ENCODE measurements at places on chromosomes 11 and 22. TPM values are rescaled to one million over a fixed set of nuclear protein-coding genes. Genes with fewer than 3 reads are reported as not detected.

- H3K36me3 ChIP-seq, result no peaks in the 10 kb centered on the region
- H3K4me3 ChIP-seq, result no peak overlapping the region
- H3K27me3 ChIP-seq, result no peaks in the 10 kb centered on the region
- H3K27ac ChIP-seq, result no peak overlapping the region
- peaks cover 10% of the 10 kb centered on the region for H3K4me1 ChIP-seq
Observed at GRCh38 chr11:119626197-119626841, 102.7 kb downstream of the NECTIN1 start.

- no peak overlapping the region for H3K27ac ChIP-seq
- H3K4me3 ChIP-seq, result no peak overlapping the region
- no peaks in the 10 kb centered on the region for H3K36me3 ChIP-seq
- DNase-seq, result no peak
- H3K27me3 ChIP-seq, result no peaks in the 10 kb centered on the region
- H3K4me1 ChIP-seq, result peaks cover 17% of the 10 kb centered on the region
Observed at GRCh38 chr11:123410218-123410549, 19.9 kb upstream of the GRAMD1B start.

DNA sequence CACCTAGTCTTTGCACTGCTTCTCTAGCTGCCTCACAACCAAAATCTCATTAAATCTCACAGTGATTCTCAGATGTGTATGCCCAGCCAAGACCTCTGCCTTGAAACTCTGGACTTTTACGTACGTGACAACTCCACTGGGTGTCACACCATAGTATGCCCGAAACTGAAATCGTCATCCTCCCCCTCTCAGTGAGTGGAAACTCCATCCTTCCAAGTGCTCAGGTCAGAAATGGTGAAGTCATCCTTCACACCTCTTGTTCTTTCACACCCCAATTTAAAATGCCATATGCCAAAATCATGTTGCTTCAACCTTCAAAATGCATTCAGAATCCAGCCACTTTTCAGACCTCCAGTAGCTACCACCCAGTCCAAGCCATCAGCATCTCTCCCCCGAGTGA is 42.5 kb downstream of the SFI1 start:
- no peak overlapping the region for H3K27ac ChIP-seq
- no peak for DNase-seq
- no peak overlapping the region for H3K4me3 ChIP-seq
- no peaks in the 10 kb centered on the region for H3K4me1 ChIP-seq
- H3K36me3 ChIP-seq, result no peaks in the 10 kb centered on the region
- no peaks in the 10 kb centered on the region for H3K27me3 ChIP-seq

DNA sequence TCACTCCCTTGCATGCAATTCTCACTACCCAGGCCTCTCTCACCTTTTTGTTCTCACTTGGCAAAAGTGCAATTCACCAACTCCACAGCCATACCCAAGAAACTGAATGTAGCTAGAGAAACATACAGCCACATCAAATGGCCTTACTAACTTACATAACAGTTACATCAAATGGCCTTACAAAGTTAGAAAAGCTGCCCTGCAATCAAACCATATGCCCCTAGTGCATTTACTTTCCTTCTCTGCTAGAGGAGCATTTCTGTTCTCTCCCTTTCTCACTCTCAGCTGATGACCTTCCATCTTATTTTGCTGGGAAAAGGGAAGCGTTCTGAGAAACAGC is 10.3 kb downstream of the PRCP start:
- DNase-seq, result no peak
- no peak overlapping the region for H3K4me3 ChIP-seq
- H3K27me3 ChIP-seq, result no peaks in the 10 kb centered on the region
- H3K36me3 ChIP-seq, result no peaks in the 10 kb centered on the region

DNA sequence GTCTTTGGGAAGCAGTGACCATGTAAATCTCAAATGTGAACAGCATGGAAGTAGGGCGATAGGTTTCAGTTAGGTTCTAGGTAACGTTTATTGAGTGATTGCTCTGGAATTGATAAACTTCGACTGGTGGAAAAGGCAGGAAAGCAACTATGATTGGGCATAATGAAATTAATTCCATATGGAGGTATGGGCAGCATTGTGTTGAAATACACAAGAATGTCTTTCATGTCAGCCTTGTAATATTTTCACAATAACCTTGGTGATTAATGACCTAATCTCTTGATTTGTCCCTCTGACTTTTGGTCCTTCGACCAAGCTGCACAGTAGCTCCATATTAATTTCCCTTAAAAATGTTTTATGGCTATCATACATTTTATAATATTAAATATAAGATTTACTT is 2.8 kb downstream of the CEP57 start:
- no peaks in the 10 kb centered on the region for H3K36me3 ChIP-seq
- H3K27me3 ChIP-seq, result no peaks in the 10 kb centered on the region
- H3K4me3 ChIP-seq, result no peak overlapping the region
- H3K4me1 ChIP-seq, result peaks cover 22% of the 10 kb centered on the region
- H3K27ac ChIP-seq, result no peak overlapping the region
- DNase-seq, result no peak

- DNase-seq, result peak; percentile 79
- no peaks in the 10 kb centered on the region for H3K27me3 ChIP-seq
- H3K4me1 ChIP-seq, result peaks cover 22% of the 10 kb centered on the region
- H3K27ac ChIP-seq, result peak overlapping the region; percentile 98
- no peaks in the 10 kb centered on the region for H3K36me3 ChIP-seq
Observed at GRCh38 chr22:31753005-31753633, 700 bp upstream of the DEPDC5 start.

Gene CARD16
- 19.6 TPM for polyA plus RNA-seq

Gene C11orf52
- 21.1 TPM for polyA plus RNA-seq

Gene PNPLA3
- polyA plus RNA-seq, result 17.3 TPM

Data from hepatocyte (in vitro differentiated cells).